ENCODE measurements at places on chromosomes 1 and 21. TPM values are rescaled to one million over a fixed set of nuclear protein-coding genes. Genes with fewer than 3 reads are reported as not detected.

DNA sequence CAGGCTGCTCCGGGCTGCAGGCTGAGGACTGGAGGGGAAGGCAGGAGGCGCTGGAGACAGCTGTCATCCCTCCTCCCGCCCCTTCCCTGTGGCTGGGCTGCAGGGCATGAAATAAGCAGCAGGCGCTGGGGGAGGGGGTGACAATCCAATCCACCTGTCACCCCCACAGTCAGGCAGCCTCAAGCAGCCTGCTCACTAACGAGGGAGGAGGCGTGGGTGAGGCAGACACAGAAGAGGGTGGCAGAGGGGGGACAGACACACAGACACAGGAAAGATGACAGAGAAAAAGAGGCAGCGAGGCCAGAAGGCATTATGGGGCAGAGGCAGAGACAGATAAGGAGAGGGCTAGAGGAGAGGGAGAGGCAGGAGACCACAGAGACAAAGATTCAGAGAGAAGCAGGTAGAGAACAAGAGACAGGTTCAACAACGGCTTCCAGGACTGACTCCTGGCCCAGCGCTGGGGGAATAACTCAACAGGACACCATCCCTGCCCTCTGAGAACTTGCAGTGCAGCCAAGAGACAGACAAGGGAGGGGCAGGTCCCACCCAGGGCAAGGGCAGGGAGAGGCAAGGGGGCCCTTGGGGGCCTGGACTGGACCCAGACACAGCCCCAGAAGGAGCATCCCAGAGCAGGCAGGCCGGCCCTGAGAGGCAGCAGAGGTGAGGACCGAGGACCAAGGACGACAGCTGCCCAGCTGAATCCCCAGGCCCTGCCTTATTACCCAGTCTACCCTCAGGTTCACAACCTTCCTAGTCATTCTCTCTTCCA, 11.2 kb downstream of the MEF2D start:
- peak; percentile 42 for DNase-seq

GRCh38 chr1:20633190-20634064, at the start of gene PINK1:
Gene PINK1 (plus strand): TSS chr1:20633458. CDS start chr1:20633549, 91 bp downstream.
- DNase-seq = peak; percentile 60

- no peak for DNase-seq
Measured at GRCh38 chr1:111819566-111820263, 64.0 kb downstream of the DDX20 start.

F5 gene
- 7.2 TPM for total RNA-seq

DNA sequence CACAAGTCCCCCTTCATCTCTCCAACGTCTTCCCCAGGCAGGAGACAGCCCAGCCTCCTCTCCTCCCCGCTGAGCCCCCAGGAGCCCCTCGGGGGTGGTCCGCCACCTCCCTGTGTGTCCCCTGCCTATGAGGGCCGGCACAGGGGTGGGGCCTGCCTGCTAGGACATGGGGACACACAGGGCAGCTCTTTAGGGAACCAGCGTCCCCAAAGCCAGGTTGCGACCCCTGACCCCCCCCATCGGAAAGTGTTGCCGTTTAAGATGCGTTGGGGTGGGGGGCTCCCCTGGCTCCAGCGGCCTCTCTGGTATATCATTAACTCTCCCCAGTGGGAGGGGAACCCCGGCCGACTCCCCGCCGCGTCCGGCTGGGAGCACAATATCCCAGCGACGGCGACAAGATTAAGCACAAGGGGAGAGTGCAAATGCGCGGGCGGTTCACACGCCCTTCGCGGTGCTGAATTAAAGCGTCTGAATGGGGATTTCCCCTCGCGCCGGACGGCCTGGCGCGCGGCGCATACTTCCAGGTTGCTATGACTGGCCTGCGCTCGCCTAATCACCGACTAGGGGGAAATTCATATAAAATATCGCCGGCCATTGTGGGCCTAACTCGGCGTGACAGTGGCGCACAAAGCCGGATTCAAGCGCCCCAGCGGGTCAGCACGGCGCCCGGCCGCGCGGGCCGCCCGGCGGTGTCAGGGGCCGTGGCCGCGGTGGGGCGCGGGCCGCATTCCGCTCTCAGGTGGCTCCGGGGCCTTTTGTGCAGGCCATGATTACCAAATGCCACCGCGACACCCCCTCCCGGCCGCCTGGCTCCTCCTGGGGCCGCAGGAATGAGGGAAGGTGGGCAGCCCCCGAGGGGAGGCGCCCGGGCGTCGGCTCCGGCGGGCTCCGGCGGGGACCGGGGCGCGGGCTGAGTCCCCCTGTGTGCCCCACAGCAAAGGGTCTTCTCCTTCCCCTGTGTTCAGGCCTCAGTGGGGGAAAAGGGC, 30.9 kb downstream of the WNT3A start:
- DNase-seq = peak; percentile 35

All from left lung (tissue), 14 donors.